ENCODE measurements at places on chromosomes 5 and 9.

GRCh38 chr5:144504929-144505577 lies 334.4 kb downstream of the KCTD16 start:
- no peak overlapping the region for H3K27ac ChIP-seq
- no peak overlapping the region for H3K4me3 ChIP-seq
- H3K36me3 ChIP-seq: no peaks in the 10 kb centered on the region
- no peaks in the 10 kb centered on the region for H3K4me1 ChIP-seq

DNA sequence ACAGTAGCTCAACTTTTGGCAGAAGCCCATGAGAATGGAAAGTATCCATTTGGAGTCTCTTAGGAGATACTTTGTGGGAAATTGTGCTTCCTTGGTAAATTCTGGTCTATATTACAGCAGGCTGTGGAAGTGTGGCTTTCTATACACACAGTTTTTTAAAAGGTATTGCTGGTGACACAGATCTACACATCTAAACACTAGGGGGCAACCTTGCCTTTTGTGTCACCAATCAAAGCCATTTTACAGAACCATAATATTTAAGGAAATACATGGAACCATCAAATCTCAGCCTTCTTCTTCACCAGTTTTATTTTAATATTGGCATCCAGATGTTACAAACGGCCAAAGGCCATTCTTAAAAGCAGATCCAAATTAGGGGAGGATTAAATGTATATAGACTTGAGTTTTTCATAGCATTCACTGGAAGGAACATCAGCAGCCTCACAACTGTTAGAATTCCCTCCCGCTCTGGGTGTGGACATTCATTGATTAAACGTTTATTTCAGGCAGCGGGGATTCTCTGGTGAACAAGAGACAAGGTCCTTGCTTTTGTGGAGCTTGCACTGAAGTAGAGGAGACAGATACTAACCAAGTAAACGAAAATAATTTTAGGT lies 132.4 kb upstream of the EPB41L4A start:
- DNase-seq: peak; percentile 25
- H3K27me3 ChIP-seq: no peaks in the 10 kb centered on the region
- peaks cover 10% of the 10 kb centered on the region for H3K4me1 ChIP-seq
- no peak overlapping the region for H3K27ac ChIP-seq
- no peak overlapping the region for H3K4me3 ChIP-seq

- H3K4me1 ChIP-seq: no peaks in the 10 kb centered on the region
- no peaks in the 10 kb centered on the region for H3K36me3 ChIP-seq
- H3K27ac ChIP-seq: no peak overlapping the region
- peaks cover 91% of the 10 kb centered on the region for H3K27me3 ChIP-seq
- no peak for DNase-seq
- no peak overlapping the region for H3K4me3 ChIP-seq
Measured at GRCh38 chr9:97761056-97761598, 64.0 kb upstream of the XPA start.

GRCh38 chr9:2727966-2728613 lies 10.8 kb downstream of the KCNV2 start:
- no peaks in the 10 kb centered on the region for H3K36me3 ChIP-seq
- DNase-seq: peak; percentile 2
- peak overlapping the region; percentile 4 for H3K27ac ChIP-seq
- no peak overlapping the region for H3K4me3 ChIP-seq
- no peaks in the 10 kb centered on the region for H3K27me3 ChIP-seq

DNA sequence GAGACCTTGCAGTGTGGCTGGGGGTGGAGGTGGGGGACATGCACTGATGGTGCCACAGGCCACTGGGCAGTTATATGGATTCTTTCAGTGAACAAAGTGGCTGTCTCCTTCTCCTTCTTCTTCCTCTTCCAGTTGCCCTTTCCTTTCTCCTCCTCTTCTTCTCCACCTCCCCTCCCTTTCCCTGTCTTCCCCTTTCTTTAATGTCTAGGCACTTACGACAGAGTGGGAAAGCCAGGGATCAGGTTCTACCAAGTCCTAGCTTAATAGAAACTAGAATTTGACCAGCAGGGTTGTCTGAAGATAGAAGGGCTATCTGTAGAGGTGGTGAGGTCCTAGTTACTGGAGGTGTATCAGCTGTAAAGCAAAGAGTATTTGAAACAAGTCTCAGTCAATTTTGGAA lies 62.8 kb downstream of the COL15A1 start:
- H3K4me1 ChIP-seq: peaks cover 8% of the 10 kb centered on the region
- no peak overlapping the region for H3K27ac ChIP-seq
- peaks cover 14% of the 10 kb centered on the region for H3K27me3 ChIP-seq

All from effector memory CD8-positive, alpha-beta T cell (primary cell).